ENCODE measurements at places on chromosomes 16 and 17. TPM values are rescaled to one million over a fixed set of nuclear protein-coding genes. Genes with fewer than 3 reads are reported as not detected.

GRCh38 chr16:18041864-18042834 lies 294.4 kb downstream of the NPIPA8 start:
- no peak for DNase-seq

- peak; percentile 47 for DNase-seq
Measured at GRCh38 chr17:164303-165235, 16.9 kb downstream of the DOC2B start.

- DNase-seq, result peak; percentile 65
Measured at GRCh38 chr17:41785091-41785858, 1.2 kb downstream of the JUP start.

GRCh38 chr17:28744972-28745785 lies 1.4 kb downstream of the TRAF4 start:
- peak; percentile 62 for DNase-seq

GRCh38 chr17:410543-411401 lies 58.2 kb upstream of the RPH3AL start:
- DNase-seq, result peak; percentile 11

DNA sequence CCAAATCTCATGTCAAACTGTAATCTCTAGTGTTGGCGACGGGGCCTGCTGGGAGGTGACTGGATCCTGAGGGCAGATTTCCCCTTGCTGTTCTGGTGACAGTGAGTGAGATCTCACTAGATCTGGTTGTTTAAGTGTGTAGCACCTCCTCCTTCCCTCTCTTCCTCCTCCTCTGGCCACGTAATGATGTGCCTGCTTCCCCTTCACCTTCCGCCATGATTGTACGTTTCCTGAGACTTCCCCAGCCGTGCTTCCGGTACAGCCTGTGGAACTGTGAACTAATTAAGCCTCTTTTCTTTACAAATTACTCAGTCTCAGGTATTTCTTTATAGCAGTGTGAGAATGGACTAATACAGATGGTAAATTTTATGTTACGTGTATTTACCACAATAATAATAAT lies 49.2 kb downstream of the METTL16 start:
- no peak for DNase-seq

The MT1A gene
- 1.9 TPM for total RNA-seq

The IL32 gene
- total RNA-seq, result 12.6 TPM

The USP43 gene
- total RNA-seq, result not detected
